ENCODE measurements at places on chromosomes 12 and 14.

DNA sequence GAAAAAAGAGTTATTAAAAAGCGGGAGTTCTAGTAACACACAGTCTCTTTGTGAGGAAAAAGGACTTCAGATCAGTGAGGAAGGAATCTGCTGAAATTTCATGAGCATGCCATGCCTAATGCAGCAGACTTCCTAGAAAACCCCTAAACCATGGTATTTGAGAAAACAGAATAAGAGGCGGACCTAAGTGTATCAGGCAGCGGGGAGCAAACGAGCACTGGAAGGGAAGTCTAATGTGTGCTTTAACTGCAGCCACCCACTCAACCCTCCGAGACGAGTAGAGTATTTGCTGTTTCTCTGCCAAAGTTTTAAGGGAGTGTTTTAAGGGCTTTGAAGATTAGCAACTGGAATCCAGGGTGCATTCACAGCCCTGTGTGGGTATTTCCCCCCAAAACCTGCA lies 36.5 kb downstream of the ACADS start:
- no peak for DNase-seq

DNA sequence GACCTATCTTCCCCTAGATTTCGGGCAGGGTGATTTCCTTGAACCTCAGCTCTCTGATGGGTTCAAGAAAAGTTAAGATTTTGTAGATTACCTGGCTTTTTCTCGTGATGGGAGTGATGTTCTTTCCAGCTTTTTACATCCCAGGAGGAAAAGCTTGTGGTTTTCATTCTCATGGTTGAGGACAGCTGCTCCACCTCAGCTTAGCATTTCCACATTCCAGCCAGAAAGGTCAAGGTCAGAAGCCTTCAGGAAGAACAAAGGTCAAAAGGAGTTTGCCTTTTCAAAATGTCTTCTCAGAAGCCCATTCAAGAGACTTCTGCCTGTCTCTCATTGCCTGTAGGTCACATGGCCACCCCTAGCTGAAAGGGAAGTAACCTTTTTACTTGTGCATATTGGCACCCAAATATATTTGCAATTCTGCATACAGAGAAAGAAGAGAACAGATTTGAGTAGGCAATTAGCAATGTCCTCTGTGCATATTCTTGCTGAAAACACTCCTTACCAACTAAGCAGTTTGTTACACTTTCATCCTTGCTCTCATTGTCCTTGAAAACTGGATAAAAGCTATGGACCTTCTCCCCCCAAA lies 6.6 kb upstream of the ADGRD1 start:
- DNase-seq: peak; percentile 45

- DNase-seq: no peak
Observed at GRCh38 chr14:77738559-77739250, 22.3 kb downstream of the SNW1 start.

GRCh38 chr14:74347097-74347794 lies 1.0 kb upstream of the VRTN start:
- no peak for DNase-seq

DNA sequence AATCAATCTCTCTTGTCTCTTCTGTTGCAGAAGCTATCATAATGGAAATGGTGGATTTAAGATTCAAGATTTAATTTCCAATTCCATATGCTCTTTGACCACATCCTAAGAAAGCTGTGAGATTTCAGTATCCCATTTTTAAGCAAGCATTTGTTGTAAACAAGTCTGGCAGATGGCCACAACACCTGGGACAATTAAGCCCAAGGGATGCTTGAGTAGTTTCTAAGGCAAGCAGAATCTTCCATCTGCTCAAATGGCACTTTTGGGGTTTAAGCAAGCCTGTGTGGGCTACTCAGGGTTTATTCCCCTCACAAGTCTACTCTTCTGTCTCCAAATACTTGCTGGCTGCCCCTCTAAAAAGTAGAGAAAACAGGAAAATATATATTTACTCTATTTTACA lies 304.7 kb upstream of the SYT1 start:
- no peak for DNase-seq

- no peak for DNase-seq
Observed at GRCh38 chr12:93786656-93787397, 109.7 kb downstream of the CRADD start.

GRCh38 chr14:91947475-91948184 lies at the start of gene FBLN5:
FBLN5 (minus strand) TSS chr14:91947694; CDS start chr14:91947229, 465 bp downstream.
- DNase-seq: no peak

DNA sequence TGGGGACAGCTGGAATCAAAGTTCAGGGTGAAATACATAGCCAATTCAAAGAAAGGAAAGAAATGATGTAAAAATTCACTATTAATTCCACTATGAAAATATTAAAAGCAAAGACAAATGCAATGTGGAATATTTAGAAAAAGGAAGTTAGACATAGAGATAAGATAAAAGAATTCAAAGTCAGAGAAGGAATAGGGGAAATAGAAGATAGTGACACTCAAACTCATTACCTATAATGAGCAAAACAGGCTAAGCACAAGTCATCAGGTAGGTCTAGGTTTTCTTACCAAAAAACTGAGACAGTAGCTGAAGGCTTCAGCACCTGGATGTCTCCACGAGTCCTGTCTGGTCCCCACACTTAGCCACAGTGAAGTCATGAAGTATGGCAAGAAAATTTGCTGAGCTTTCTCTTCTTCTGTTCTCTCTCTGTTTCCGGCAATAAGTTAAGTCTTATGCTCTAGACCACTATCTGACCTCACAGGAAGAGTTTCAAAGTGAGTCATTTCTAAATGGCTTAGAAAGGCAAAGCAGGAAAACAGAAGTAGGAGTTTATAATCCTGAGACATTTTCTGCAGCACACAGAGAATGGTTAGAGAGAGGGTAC lies at the start of gene C3AR1:
Gene C3AR1, minus strand, starts transcription at position 369 of the 604 bp plus-strand sequence. CDS start 6,174 bp downstream, outside the sequence.
- DNase-seq: no peak

DNA sequence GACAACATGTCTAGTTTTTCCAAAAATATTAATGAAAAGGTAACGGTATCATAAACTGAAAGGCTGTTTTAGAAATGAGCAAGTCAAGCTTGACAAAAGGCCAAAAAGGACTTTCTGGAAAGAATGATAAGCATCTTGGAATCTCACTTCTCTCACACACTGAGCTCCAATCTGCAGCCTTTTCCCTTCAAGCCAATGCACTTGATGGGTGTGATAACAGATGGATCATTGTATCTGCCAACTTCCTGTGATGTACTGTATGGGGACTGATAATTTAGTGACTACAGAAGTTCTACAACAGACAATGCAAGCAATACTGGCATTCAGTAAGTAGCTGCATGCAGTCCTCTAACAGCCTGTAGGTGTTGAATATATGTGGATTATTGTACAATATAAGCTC lies 147.1 kb downstream of the MED13L start:
- no peak for DNase-seq

- no peak for DNase-seq
Observed at GRCh38 chr12:91043408-91043807, 14.4 kb downstream of the KERA start.

- DNase-seq: no peak
Observed at GRCh38 chr12:90010089-90010488, 301.5 kb upstream of the ATP2B1 start.

DNA sequence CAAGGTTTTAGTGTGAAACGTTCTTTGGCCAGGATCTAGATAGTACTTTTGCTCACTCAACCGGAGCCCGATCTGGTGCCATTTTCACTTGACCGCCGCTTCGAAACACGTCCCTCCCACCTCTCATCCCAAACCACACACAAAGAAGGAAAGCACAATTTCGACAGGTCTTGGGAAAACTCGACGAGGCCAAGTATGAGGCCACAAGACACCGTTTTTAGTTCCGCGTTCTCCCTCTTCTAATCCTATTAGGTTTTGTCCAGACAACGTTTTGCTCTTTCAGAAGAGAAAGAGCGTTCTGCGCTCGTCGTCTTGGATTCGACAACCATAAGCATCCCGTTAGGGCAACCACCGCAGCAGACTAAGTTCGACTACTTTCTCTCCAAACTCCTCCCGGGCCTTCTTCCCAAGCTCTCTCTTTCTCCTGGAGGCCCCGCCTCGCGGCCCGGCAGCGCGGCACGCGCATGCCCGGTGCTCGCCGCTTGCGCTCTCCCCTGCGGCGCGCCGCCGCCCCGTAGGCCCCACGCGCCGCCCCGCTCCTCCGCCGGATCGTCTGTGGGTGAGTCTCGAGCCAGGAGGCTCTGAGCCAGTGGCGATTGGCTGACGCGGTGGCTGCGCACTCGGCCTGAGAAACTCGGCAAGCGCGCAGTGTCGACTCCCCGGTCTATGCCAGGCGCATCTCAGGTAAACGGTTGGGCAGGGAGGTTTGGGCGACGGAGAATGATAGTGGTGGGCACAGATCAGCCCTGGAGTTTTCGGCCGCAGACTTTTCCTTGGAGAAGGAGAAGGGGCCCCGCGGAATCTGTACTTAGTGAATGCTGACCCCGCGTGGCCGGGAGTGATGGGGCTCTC lies at the start of gene MIPOL1:
Gene MIPOL1, plus strand, starts transcription at position 517 of the 852 bp plus-strand sequence. CDS start 49,952 bp downstream, outside the sequence.
- no peak for DNase-seq

DNA sequence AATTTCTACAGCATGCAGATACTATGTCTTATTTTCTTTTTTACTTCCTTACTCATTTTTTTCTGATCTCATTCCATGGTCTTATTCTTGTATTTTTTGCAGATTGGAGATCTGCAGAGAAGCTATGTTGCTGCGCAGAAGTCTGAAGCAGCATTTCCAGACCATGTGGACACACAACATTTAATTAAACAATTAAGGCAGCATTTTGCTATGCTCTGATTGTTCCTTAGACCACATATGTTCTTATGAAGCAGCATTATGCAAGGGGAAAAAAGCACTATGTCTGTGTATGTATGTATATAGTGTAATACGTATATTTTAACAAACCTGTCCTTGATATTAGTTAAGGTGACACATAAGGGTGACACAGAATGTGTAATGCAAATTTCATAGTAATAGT lies 52.7 kb downstream of the TTC8 start:
- DNase-seq: no peak

DNA sequence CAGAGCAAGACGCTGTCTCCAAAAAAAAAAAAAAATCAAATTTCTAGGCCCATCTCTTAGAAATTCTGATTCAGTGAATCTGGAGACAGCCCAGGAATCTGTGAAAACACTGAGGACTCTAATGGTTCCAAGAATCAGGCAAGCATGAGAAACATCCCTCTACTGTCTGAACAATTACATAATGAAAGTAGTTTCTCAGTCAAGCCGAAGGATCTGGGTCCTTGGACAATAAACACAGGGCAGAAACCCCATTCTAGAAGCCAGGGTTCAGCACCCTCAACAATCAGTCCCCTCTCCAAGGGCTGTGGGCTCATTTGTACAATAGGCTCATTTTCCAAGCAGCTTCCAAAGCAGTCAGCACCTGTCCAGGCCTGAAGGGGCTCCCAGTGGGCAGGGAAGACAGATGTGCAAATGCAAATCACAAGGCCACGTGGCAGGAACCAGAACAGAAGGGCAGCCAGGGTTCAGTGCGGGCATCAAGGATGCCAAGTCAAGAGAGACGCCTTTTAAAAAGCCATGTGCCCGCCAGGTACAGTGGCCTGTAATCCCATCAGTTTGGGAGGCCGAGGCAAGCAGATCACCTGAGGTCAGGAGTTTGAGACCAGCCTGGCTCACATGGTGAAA lies 96.1 kb downstream of the KSR2 start:
- DNase-seq: no peak

GRCh38 chr14:100375266-100375962 lies 52.3 kb downstream of the SLC25A47 start:
- DNase-seq: peak; percentile 70

- DNase-seq: no peak
Observed at GRCh38 chr12:44077294-44077693, 241.4 kb downstream of the TMEM117 start.

DNA sequence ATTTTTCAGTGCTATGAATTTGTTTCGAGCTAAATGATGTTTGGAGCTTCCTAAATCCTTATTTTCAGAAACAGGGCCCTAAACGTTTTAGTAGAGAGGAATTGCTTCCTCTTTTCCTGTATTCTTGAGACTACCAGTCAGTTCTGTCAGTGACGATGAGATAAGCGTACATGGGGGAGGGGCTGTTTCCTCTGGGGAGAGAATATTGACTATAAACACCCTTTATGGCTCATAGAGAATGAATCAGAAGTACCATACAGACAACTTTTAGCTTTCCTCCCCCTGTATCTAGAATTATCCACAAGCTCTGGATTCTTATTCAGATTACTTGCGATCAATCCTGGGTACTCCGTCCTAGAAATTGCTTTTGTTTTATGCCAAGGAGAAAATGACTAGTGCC lies 5.1 kb downstream of the TBK1 start:
- DNase-seq: no peak

DNA sequence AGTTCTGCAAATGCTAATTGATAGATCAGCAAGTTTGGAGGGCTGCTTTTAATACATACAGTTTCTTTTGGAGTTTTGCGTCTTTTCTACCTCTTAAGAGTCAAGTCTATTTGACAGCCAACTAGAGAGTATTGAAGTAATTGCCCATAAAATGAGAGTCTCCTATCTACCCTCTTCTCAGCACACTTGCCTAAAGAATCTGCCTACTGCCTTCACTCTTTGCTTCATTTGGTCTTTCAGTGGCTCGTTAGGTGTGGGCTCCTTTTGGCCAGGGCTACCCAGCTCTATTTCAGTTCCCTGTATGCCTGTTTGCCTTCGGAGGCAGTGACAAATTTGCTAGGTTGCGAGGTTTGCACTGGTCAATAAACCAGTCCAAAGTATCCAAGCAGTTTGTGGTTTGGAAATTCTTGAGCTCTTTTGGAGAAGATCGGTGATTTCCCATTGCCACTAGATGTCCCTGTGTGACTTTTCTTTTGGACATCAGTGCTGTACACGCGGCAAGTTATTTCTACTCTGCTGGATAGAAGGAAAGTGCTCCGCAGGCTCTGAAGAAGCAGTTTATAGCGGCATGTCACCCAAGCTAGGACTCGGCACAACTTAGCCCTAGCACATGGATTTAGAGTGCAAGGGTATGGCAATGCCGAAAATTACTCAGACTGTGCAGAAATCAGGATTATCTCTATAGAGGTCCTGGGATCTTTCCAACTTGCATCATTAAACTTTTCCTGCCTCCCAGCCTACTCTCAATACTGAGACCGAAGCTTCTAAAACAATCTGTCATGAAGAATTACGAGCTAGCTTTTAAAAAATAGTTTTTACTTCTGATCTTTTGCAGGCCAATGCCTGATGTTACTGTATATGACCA lies 38.6 kb downstream of the MGST1 start:
- no peak for DNase-seq

GRCh38 chr12:46133751-46134150 lies 135.1 kb downstream of the SLC38A1 start:
- DNase-seq: no peak

GRCh38 chr12:16560273-16560672 lies 45.7 kb downstream of the LMO3 start:
- no peak for DNase-seq

DNA sequence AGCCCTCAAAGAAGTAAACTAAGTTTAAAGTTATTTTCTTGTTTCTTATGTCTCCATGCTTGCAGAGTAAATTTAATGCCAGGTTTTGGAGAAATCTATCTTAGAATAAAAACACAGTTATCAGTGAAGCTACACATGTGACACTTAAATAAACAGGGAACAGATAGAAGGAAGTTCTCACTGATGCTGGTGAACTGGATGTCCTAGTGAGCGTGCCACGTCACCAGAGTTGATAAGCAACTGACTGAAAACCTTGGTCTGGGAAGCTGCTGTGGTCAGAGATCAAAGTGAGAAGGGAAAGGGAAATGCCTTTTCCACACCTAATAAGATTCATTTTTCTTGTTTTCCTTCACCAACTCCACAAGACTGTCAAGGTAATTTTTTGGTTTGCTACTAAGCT lies 74.8 kb upstream of the PCED1B start:
- DNase-seq: no peak
